Epithelial cell of umbilical artery (primary cell): ENCODE measurements at places on chromosomes 6 and 20. TPM values are rescaled to one million over a fixed set of nuclear protein-coding genes. Genes with fewer than 3 reads are reported as not detected.

GTSF1L gene
- 0.32 TPM in 1 of 2 replicates, not detected in the other for total RNA-seq

CEP162 gene
- total RNA-seq: 8.8 and 14.7 TPM in 2 replicates

SRMS gene
- not detected in 2 replicates for total RNA-seq

ARFGEF3 gene
- 2.3 and 3.5 TPM in 2 replicates for total RNA-seq

UBE3D gene
- 5.2 and 11.2 TPM in 2 replicates for total RNA-seq

HLA-DOA gene
- under 0.01 TPM in 1 of 2 replicates, not detected in the other for total RNA-seq
